Sigmoid colon (tissue), 7 donors: ENCODE measurements at places on chromosomes 5 and 9. TPM values are rescaled to one million over a fixed set of nuclear protein-coding genes. Genes with fewer than 3 reads are reported as not detected.

GRCh38 chr9:92480291-92480771 is 2.0 kb downstream of the ASPN start:
- peak overlapping the region; percentile 78 for H3K27ac ChIP-seq
- no peaks in the 10 kb centered on the region for H3K36me3 ChIP-seq
- H3K4me3 ChIP-seq = no peak overlapping the region
- DNase-seq = no peak
- H3K4me1 ChIP-seq = peaks cover 51% of the 10 kb centered on the region

GRCh38 chr5:175797521-175798038 is 73.8 kb upstream of the CPLX2 start:
- no peaks in the 10 kb centered on the region for H3K27me3 ChIP-seq
- no peaks in the 10 kb centered on the region for H3K36me3 ChIP-seq
- H3K27ac ChIP-seq = no peak overlapping the region
- peaks cover 13% of the 10 kb centered on the region for H3K4me1 ChIP-seq
- no peak for DNase-seq

DNA sequence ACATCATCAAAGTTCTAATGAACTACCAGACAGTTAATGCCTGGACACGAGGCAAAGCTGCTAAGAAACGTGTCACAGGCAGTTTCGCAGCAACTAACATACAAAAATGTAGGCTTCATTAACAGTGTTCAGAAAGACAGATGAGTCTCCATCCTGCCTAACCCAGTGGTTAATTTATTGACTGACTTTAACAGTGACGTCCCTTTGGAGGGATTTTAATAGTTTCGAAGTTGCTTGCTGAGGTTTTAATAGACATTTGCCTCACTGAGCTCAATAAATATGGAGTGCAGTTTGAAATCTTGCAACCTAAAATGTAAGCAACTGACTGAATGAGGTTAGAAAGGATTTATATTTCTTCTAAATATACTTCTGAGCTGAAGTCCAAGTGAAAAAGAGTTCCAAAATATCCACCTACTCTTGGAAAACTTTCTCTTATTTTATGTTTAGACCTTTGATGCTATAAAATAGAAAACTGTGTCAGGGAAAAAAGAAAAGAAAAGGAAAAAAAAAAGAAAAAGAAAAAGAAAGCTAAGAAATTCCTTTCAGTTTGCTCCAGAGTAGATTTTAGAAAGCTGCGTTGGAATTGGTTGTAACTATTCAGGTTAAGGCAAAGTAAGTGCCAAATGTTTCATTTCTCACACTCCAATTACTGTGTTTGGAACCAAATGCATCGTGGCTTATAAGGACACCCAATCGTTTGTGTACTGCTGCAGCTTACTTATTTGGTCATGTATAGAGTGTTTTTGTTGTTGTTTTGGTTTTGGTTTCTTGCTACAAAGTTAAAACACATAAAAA is 2016.6 kb downstream of the MAT2B start:
- H3K27ac ChIP-seq = no peak overlapping the region
- H3K4me3 ChIP-seq = peak overlapping the region; percentile 2
- H3K36me3 ChIP-seq = no peaks in the 10 kb centered on the region
- DNase-seq = no peak

- no peak overlapping the region for H3K4me3 ChIP-seq
- peaks cover 13% of the 10 kb centered on the region for H3K36me3 ChIP-seq
- H3K27me3 ChIP-seq = no peaks in the 10 kb centered on the region
- no peak for DNase-seq
- peak overlapping the region; percentile 78 for H3K27ac ChIP-seq
Observed at GRCh38 chr9:134404376-134405358, 78.4 kb downstream of the RXRA start.

DNA sequence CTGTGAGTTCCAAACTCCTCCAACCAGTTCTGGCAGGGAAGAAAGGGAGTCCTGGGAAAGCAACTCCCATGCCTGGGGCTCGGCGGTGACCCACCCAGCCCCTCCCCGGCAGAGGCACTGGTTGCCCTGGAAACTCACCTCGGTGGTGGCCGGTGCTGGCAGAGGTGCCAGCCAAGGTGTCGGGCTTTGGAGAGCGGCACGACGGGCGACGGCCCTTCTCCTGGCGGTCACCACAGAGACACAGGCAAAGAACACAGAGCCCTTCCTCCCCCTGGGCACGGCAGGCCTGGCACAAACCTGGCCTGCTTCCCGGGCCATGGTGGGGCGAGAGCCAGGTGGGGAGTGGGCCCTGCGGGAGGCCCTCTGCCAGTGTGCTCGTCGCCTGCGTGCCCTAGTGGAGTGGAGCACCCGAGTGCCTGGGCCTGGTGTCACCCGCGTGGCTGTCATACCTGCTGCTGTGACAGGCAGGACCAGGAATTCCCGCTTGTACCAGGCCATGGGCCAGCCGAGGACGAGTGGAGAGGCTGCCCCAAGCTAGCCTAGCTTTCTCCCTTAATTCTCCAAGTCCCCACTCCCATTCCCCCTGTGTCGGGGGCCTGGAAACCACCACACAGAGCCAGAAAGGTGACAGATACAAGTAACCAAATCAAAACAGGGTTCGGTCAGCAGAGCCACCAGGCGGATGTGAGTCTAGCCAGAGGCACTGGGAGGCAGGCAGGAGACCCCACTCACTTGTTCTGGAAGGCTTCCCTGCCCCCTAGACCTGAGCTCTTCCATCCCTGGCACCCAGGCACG is 8.2 kb upstream of the RALGDS start:
- no peaks in the 10 kb centered on the region for H3K27me3 ChIP-seq
- no peak for DNase-seq
- H3K27ac ChIP-seq = no peak overlapping the region
- H3K36me3 ChIP-seq = no peaks in the 10 kb centered on the region
- H3K4me3 ChIP-seq = no peak overlapping the region

DNA sequence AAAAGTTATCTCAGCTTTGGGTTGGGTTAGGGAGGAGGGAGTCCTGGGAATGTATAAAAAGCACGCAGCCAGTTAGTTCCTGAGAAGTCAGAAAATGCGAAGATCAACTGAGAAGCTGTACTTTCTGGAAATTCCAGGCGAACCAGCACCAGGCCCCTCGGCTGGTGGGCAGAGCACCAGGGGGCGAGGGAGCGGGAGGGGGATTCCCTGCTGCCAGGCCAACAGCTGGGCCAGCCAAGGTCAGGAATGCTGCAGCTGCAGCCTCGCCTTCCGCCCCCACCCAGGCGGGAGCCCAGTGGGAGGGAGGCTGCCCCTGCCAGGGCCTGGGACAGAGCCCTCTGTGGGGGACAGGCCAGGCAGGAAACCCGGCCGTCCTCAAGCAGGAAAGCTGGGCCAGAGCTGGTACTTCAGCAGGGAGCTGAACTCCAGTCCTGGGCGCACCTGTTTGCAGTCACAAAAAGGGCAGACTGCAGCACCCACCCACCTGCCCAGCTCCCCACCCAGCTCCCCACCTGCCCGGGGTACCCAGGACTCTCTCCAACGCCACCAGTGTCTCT is 35.5 kb downstream of the VAV2 start:
- H3K36me3 ChIP-seq = no peaks in the 10 kb centered on the region
- H3K4me3 ChIP-seq = no peak overlapping the region
- no peaks in the 10 kb centered on the region for H3K27me3 ChIP-seq
- DNase-seq = no peak

DNA sequence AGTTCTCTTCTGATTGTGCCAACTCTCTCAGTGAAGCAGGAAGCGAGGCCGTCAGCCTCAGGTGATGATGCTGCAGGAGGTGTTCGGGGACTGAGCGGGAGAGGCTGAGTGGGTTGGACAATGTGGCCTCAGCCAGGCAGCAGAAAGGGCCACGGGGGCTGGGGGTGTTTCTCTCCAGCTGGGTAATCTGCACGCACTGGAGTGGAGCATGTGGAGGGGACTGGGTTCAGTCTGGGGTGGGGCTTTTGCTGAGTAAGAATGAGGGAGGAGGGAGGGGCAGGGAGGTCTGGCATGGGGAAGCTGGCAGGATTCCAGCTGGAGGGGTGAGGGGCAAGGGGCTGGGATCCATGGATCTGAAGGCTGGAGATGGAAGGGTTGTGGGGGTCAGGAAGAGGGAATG is 60.8 kb upstream of the PHYKPL start:
- H3K4me3 ChIP-seq = no peak overlapping the region
- peaks cover 12% of the 10 kb centered on the region for H3K27me3 ChIP-seq
- no peak overlapping the region for H3K27ac ChIP-seq
- H3K4me1 ChIP-seq = no peaks in the 10 kb centered on the region
- no peaks in the 10 kb centered on the region for H3K36me3 ChIP-seq

DNA sequence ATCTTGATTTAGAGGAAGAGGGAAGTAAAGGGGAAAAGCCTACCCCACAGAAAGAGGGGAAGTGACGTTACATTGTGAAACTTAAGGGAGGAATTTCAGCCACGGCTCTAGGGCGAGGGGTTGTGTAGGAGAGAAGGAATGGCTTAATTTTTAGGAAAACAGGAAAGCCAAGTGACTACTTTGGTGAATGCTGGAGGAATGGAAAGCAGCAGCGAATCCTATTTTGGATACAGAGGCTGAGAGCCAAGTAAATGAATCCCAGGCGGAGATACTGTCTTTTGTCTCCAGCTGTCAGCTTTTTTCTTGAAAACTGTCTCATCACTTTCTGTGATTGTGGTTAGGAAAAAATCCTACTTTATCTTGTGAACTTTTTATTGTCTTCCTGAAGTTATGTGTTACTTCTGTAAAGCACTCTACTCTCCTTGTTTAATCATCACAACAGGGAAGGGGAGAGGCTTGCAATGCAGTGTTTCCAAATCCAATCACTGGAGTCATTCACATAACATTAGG is 188.4 kb downstream of the TSSK1B start:
- peak overlapping the region; percentile 64 for H3K27ac ChIP-seq
- H3K27me3 ChIP-seq = no peaks in the 10 kb centered on the region
- H3K4me3 ChIP-seq = no peak overlapping the region
- no peaks in the 10 kb centered on the region for H3K4me1 ChIP-seq
- peak; percentile 70 for DNase-seq

The GRIN3A gene
- not detected for total RNA-seq

The VLDLR gene
- total RNA-seq = 13.6 TPM

The CAMK4 gene
- total RNA-seq = 2.3 TPM

The SLF1 gene
- 2.6 TPM for total RNA-seq

The AQP3 gene
- 4.4 TPM for total RNA-seq
